ENCODE measurements at places on chromosomes 2 and 18.
A peak's percentile ranks its signal among the peaks of the same experiment; 100 is the strongest.

GRCh38 chr2:189719571-189719970, 43.0 kb downstream of the OSGEPL1 start:
- no peak for DNase-seq

- no peak for DNase-seq
Observed at GRCh38 chr2:121776361-121776760, 20.9 kb downstream of the TSN start.

- DNase-seq: no peak
Observed at GRCh38 chr2:62074233-62074632, 121.7 kb upstream of the B3GNT2 start.

DNA sequence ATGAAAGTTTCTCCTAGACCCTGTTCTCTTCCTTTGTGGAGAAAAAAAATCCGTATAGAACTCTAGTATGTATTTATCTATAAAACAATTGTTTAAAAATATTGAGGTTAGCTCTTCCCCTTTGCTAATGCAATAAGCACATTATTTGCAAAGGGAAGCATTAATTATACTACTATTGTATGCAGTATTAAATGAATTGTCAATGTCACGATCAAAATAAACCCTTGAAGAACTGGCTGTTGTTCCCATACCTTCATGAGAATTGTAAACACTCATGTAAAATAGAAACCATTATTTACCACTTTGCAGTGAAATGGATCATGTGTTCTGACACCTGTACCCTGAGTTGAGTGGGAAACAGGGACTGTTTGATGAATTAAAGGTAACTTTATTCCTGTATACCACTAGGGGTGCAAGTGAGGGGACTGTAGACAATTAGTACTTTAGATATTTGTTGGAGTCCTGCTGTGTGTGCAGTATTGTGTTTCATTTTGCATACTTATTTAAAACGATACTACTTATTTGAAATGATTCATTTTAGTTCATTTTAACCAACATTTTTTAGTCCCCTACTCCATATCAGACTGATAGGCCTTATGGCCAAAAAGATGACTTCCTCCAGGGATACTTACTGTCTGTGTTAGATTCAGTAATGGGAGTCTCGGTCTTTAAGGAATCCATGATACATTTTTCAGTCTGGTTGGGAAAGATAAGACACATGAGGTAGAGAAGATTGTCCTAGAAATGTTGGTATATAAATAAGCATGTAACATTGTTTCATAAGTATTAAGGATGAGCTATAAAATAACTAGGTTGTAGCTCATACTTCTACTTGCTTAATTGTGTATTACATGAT, 7.9 kb downstream of the PKP4 start:
- peak; percentile 8 for DNase-seq

DNA sequence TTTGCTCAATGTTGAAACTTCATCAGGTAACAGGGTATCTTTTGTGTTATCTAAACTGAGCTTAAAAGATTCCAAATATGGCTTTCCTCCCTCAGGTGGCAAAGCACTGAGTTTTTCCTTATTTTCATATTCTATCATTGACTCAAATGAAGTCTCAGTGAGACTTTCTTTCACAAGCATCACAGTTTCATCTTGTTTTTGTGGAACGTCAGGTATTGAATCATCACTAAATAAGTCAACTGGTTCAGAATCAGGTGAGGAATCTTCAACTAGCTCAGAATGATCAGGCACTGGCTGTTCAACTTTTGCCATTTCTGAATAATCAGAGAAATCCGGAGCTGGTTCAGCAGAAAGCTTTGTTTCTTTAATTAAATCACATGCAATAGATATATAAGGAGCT, 24.6 kb downstream of the RTN4 start:
- DNase-seq: no peak

DNA sequence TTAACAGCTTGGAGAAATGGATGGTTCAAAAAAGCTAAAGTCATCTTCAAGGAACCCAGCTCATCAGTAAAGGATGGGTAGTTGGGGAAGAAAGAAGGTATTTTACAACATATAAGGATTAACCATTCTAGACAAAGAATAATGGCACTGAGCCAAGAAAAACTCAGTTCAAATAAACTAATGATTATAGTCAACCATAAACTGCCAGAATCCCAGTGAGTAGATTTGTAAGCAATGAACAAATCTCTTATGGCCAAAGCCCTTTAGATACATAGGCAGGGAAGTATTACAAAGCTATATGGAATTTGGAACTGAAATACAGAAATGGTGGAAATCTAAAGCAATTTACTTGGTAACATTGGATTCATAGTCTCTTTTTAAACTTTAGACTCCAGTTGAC, 92.4 kb upstream of the ZFP36L2 start:
- DNase-seq: no peak
